Right lung (tissue), 10 donors: ENCODE measurements at places on chromosomes 3 and 15.
A peak's percentile ranks its signal among the peaks of the same experiment; 100 is the strongest.

- DNase-seq: no peak
These were observed 96.3 kb downstream of the NUP210 start for GRCh38 chr3:13323822-13324221.

DNA sequence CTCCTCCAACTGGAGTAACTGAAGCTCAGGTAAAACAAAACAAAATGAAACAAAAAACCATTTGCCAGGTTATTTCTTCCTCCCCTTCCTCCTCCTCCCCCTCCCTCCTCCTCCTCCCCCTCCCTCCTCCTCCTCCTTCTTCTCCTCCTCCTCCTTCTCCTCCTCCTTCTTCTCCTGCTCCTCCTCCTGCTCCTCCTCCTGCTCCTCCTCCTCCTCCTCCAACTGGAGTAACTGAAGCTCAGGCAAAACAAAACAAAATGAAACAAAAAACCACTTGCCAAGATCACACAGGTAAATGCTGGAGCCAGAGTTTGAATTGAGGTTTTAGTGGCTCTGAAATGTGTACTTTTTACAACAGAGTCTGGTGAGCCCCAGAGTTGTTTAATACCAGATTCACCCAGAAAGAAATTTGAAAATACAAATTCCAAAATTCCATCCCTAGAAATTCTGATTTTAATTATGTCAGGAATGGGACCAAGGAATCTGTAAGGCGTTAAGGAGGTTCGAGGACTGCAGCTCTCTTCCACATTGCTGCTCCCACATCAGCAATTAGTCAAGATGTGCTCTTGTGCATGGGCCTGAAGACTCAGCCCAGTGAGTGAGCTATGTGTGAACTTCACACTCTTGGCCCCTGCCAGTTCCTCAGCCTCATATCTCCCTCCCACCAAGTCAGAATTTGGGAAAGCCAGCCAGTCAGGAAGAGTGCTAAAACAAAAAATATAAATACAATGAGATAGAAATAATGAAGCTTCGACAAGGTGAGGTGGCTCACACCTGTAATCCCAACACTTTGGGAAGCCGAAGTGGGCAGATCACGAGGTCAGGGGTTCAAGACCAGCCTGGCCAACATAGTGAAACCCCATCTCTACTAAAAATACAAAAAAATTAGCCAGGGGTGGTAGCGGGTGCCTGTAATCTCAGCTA lies 31.6 kb upstream of the ZNF770 start:
- no peak for DNase-seq

GRCh38 chr3:126936853-126937425 lies 46.0 kb upstream of the PLXNA1 start:
- DNase-seq: no peak

DNA sequence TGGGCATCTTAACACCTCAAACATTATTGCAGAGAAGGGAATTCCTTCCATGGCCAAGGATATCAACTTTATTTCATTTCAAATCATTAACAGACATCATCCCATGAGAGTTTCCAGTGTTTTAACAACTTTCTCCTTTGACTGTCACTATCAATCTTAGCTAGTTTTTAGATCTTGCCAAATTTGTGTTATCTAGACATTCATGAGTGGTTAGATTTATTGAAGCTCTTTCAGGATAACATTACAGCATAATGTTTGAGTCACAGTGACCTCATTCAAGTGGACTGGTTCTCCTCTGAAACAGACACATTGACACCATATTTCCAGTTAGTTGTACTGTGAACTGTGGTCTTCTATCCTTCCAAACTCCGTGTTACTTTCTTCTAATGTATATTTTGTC lies 8.6 kb upstream of the TNFAIP8L3 start:
- no peak for DNase-seq

DNA sequence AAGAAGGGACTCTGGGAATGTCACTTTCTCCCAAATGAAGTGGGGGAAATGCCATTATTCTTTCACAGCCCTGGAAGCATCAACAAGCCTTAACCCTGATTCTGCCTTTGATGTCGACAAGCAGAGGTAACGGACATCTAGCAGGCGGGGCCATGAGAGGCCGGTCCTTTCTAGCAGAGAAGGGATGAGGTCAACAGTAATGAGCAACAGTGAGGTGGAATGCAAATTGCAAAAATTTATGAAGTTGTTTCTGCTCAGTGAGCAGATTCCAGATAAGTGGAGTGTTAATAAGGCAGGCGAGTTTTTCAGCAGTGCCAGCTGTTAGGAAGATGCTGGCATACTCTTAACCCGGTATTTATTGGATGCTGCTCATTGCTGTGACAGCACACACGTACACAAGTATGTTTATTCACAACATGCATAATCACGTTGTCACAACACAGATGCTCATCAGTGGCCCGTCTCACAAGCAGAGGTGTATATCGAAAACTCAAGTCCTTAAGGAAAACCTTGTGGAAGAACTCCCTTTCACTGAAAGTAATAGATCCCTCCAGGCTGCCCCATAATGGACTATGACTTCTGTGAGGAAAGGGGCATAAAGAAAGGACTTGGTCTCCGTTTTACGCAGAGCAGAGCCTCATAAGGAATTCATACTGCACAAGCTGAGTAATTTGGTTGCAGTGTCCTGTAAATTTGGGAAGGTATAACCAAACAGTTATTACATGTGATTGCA lies 329.0 kb downstream of the IGSF11 start:
- no peak for DNase-seq

GRCh38 chr3:1787094-1787493 lies 311.6 kb upstream of the CNTN4 start:
- DNase-seq: no peak

DNA sequence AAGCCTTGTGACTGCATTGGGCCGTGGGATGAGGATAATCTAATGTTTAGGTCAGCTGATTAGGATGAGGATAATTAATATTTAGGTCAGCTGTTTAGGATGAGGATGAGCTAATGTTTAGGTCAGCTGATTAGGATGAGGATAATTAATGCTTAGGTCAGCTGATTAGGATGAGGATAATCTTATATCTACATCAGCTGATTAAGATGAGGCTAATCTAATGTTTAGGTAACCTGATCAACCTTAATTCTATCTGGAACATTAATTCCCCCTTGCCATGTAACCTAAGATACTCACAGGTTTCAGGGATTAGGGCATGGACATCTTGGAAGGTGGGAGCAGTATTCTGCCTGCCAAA lies 362.8 kb downstream of the ULK4 start:
- no peak for DNase-seq

GRCh38 chr3:28136607-28137216 lies 104.7 kb upstream of the CMC1 start:
- no peak for DNase-seq

- DNase-seq: no peak
These were observed 1090.9 kb downstream of the ROBO2 start for GRCh38 chr3:78130741-78131290.

GRCh38 chr3:72533591-72534473 lies 314.4 kb downstream of the SHQ1 start:
- DNase-seq: no peak

- no peak for DNase-seq
These were observed 2.1 kb downstream of the ATP11B start for GRCh38 chr3:182795389-182795782.

DNA sequence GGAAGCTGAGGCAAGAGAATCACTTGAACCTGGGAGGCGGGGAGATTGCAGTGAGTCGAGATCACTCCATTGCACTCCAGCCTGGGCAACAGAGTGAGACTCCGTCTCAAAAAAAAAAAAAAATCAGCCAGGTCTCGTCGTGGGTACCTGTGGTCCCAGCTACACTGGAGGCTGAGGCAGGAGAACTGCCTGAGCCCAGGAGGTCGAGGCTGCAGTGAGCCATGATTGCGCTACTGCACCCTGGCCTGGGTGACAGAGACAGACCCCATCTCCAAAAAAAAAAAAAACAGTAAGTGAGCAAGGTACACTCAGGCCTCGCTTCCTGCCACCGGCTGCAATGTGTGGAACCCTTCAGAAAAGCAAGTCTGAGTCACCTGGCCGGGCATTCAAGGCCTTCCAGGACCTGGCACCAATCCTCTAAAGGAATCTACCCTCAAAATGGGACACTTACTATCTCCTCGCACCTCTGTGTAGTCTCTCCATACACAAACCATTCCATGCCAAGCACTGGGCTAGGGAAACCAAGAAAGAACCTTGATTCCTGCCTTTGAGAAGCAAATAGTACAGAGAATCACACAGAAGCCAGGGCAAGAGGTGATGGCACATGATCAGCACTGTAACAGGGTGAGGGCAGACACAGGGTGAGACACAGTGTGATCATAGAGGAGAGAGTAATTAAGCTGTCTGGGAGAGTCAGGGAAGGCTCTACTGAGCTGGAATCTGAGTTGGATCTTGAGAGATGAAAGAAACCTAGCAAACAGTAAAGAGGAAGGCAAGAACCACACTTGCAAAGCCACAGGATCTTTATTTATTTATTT lies 9.7 kb downstream of the SCAMP2 start:
- no peak for DNase-seq

DNA sequence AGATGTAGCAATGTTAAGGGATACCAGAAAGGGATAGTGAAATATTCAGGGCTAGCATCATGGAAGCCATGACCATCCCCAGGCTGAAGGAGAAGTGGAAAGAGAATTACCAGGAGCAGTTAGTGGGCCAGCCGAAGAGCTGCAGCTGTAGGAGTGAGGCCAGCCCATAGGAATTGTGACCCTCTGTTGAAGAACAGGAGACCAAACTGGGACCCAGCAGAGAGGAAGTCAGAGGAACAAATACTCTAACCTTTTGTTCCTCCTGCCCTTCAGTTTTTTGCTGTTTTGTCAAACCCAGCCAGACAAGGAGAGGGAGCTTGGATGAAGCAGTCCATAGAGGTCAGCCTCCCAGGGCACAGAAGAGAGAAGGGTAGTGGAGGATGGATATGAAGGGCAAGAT lies 115.4 kb downstream of the CLSTN2 start:
- DNase-seq: no peak

- no peak for DNase-seq
These were observed 148.7 kb downstream of the RSRC1 start for GRCh38 chr3:158258619-158259018.

GRCh38 chr3:180804916-180805315 lies 107.6 kb upstream of the FXR1 start:
- DNase-seq: peak; percentile 10

- no peak for DNase-seq
These were observed 272.4 kb downstream of the TIGIT start for GRCh38 chr3:114566162-114566755.

DNA sequence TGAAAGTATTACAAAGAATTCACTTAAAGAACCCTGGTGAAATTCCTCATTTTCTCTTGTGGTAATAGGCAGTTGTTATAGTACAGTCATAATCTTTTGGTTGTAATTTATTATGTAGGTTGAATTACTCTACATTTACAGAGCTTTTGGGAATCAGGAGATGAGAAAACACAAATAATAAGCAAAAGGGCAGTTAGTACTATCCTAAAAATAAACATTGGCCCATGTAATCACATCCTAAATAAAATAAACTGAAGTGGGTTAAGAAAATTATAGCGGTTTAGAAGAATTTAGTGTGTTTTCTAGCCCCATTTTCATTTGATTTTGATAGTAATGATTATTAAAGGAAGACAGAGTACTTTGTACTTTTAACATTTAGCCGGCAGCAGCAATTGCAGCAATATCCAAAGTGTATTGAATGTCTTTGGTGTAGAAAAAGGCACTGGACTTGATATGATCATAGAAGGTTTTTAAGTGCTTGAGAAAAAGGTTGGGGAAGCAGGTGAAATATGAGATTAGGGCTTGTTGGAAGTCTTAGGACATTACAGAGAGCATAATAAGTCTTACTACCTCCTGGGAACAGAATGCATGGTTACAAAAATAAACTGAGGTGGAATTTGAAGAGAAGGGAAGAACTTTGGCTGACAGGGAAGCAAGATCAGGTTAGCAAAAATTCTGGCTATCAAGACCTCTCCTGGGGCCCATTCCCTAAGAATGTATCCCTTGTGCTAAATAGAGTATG lies 79.9 kb downstream of the MBNL1 start:
- DNase-seq: no peak

- no peak for DNase-seq
These were observed 329.8 kb upstream of the RASGRP1 start for GRCh38 chr15:38894243-38894948.

DNA sequence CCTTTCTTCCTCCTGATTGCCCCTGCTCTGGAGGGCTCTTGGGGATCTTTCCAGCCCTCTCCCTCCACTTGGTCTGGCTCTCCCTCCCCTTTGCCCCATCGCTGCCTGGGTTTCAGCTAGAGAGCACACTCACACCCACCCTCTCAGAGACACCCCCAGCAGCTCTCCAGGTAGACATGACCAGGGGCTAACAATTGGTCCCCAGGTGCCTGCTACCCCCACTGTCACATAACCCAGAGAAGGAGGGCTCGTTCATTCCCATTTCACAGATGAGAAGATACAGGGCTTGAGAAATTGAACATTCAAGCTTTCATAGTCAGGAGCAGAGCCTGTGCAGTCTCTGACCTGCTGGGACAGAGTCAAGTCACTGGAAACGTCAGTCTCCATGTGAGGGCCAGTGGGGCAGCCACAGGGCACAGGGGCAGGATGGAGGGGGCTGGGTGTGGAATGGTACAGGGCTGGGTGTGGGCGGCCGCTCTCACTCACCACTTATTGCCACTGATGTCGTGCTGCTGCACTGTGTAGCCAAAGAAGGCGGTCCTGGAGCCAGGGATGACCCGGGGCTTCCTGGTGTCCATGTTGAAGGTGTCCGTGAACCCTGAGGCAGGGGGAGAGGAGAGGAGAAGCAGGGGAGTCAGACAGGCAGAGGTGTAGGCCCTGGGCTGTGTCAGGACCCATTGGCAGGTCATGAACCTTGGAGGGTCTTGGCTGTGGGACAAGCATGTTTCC lies 29.4 kb downstream of the ITGA11 start:
- DNase-seq: no peak

DNA sequence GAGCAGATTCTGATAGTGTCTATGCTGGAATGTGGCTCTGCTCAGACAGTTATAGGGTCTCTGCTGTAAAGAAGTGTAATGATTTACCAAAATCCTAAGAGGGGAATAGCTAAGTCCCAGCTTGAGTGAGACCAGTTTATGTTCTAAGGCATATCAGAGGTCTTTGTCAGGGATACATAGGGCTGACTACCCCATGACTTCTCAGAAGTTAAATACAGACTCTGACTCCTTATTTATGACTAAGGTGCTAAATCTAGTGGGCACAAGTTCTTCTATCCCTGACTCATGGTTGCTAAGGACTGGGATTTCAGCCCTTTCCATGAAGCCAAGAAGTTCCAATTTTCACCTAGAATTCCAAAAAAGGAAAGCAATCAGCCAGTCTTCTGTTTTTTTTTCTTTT lies 192.6 kb upstream of the POU1F1 start:
- no peak for DNase-seq
